ENCODE measurements at places on chromosomes 4 and X.

DNA sequence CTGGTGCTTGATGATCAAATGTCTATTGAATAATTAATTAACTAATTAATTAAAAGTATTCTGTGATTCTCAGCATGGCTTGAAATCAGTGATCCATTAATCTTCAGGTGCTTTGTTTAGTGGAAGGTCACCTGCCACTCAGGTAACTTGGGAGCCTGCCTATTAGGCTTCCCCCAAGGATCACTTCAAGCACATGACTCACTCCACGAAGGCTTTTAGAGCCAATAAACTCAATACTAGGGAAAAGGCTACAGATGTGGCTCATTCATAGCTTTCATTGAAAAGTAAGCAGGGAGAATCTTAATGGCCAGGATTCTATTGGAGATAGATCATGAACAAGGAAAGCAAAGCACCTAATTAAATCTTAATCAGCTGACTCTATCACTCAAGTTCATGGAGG is 21.3 kb downstream of the AREG start:
- no peak for DNase-seq

GRCh38 chr4:119659576-119659975 is 31.0 kb upstream of the PDE5A start:
- no peak for DNase-seq

- peak; percentile 76 for DNase-seq
Observed at GRCh38 chr4:2412885-2413716, 5.3 kb downstream of the ZFYVE28 start.

DNA sequence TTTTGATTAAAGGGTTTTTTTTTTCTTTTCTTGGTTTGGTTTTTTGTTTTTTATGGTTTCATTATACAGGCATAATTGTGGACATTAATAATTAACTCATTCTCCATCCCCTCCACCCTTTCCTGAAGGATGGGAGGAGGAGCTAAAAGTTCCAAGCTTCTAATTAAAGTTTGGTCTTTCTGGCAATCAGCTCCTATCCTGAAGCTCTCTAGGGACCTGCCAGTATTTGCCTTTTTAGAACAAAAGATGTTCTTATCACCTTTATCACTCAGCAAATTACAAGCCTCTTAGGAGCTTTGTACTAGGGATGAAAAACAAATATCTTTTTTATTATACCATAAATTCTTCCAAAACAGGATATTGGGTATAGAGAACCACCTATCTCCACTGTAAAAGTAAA is 589.8 kb downstream of the PDHA2 start:
- DNase-seq, result no peak

GRCh38 chr4:64713256-64713840 is 304.1 kb upstream of the TECRL start:
- peak; percentile 3 for DNase-seq

- no peak for DNase-seq
Observed at GRCh38 chrX:30863974-30864373, 25.1 kb downstream of the TAB3 start.

DNA sequence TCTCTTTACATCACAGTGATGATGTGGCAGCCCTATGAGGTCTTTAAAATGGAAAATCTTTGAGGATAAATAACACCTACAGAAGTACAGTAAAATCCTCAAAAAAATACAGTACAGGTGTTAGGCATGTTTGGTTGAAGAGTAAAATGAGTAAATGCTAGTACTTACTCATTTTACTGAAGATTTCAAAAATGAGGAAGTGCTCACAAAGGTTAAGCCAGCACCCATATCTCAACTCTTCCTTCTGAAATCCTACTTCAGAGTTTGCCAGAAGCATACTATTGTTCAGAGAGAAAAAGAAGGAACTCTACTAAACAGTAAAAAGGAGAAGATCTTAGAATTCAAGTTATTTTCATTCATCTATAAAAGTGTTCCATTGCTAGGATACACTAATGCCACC is 130.9 kb downstream of the CBR4 start:
- no peak for DNase-seq

DNA sequence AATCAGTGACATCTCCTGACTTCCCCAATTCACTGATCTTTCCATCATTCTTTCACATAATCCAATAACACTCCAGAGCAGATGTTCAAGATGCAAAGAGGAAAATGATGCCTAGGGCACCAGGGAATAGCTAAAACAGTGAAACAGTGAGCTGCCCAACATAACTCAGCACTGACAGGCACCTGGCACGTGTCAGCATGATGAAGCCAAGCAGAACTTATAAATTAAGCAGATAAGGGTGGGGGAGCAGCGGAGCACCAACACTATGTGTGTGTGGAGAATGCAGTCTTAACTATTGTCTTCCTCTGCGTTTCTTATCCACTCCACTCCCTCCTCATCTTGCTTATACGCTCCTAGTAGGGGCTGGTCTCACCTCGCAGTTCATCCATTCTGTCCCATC is 89.4 kb downstream of the AMMECR1 start:
- DNase-seq, result no peak

DNA sequence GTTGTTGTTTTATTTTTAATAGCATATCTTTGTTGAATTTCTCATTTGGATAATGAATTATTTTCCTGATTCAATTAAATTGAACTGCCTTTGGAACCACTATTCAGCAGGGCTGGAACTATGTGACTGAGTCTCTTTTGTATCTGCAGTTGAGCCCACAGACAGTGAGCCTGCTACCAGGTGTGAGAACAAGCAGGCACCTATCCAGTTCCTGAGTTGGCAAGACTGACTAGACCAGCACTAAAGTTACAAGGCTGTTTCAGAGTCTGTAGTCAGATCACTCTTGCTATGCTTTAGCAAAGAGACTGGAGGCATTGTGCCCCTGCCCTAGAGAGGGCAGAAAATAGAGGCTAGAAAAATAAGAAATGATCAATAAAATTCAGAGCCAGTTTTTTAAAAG is 237.3 kb upstream of the GRID2 start:
- DNase-seq, result no peak

DNA sequence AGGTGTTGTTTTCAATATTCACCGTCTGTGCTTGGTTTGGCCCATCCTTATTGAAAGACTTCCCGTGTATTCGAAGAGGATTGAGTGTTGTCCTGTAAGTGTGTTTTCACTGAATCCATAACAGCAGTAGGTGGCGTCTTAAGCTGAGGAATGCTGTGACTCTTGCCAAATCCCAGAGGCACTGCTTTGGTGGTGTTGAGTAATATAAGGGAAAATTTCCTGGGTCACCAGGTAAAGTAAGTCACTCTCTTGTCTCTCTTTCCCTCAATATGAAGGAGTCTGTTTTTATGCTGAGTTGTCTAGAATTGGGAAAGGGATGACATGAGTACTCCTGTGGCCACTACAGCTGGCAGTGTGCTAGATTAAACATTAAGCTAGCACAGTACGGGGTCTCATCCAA is 146.7 kb upstream of the ZXDB start:
- no peak for DNase-seq

- peak; percentile 74 for DNase-seq
Observed at GRCh38 chr4:8182858-8183725, 16.0 kb upstream of the SH3TC1 start.

DNA sequence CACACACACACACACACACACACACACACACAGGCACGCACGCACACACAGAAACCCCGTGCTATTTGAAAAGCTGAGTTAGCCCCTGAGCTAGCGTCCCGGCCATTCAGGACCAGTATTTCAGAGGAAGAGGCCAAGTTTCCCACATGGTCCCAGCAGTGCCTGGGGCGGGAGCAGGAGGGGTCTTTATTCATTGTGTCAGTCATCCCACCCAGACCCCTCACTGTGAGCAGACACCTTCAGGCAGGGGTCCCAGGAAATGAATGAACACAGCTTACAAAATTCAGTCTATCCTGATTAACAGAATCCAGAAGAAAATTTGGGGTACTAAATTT is 58.1 kb downstream of the ZFYVE28 start:
- DNase-seq, result no peak

GRCh38 chrX:15525664-15526416 is 25.2 kb downstream of the BMX start:
- DNase-seq, result no peak

- DNase-seq, result no peak
Observed at GRCh38 chrX:110578270-110578669, 217.3 kb downstream of the CHRDL1 start.

DNA sequence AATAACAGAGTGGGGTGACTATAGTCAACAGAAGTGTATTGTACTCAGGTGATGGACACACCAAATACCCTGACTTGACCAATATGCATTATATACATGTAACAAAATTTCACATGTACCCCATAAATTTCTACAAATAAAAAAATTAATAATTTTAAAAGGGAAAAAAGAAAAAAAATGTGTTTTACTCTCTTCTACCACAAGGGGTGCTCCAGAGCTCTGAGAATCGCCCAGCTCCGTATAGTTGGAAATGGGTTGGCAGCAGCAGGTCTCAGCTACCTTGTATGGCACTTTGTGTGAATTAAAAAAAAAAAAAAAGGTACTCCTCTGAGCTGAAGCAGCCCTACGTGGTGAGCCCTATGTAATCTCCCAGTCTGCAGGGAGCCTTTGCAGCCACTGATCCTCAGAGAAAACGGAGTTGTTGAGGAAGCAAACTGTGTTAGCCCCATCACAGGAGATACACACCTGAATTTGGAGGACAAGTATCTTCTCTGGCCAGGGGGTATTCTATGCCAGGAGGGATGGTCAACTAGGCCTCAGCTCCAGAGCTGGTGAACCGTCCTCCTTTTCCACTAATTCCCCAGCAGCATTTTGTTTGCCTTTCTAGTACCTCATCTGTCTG is 17.2 kb upstream of the POLA1 start:
- no peak for DNase-seq

DNA sequence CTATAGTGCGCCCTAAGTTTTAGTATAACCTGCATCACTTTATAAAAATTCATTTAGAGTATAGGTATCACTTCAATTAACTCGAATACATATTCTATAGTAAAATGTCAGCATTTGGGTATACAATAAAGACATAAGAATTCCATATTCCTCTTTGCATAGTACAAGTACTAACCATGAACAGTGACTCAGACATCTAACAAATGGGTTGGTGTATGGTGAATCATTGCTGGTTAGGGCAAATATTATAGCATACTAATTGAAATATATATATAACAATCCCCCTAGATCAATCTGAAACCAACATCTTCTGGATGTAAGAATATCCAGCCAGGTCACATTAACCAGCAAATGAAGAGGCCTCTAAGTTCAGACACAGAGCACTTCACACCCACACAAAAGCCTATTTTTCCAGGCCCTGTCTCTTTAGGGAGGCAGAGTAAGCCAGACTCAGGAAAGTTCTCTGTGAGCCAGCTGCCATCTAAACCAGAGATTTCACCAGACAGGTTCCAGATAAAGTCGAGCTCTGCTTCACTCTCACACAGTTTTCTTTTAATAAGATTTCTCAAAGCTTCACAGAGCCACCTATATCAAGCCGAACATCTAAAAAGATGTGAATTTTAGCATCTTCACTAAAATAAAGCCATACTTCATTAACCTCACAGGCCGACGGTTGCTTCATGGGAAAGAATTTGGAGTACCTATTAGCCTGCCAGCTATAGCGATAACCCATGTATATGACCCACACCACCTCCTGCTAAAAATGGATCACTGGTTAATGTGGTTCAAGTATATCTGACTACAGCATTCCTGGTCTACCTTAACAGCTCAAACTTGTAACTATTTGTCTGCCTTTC is 200.0 kb upstream of the FTHL17 start:
- DNase-seq, result no peak

DNA sequence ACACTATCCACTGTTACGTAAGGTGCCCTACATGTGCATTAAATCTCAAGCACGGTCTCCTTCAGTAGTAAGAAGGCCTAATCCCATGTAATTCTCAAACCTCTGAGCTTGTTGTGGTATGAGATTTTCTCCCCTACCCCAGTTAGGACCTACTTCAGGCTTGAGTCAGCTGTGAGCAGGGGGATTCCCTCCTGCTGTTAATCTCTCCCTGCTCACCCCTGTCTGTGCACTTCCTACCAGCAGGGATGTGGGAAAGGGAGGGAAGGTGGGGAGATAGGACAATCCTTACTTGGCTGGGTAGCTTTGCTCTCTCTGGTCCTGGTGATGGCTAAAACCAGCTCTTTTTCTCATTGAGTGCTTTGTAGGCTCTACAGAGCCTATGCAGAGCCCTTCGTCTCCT is 60.8 kb downstream of the PALLD start:
- DNase-seq, result no peak

- DNase-seq, result no peak
Observed at GRCh38 chrX:2829469-2830246, 928 bp downstream of the GYG2 start.

DNA sequence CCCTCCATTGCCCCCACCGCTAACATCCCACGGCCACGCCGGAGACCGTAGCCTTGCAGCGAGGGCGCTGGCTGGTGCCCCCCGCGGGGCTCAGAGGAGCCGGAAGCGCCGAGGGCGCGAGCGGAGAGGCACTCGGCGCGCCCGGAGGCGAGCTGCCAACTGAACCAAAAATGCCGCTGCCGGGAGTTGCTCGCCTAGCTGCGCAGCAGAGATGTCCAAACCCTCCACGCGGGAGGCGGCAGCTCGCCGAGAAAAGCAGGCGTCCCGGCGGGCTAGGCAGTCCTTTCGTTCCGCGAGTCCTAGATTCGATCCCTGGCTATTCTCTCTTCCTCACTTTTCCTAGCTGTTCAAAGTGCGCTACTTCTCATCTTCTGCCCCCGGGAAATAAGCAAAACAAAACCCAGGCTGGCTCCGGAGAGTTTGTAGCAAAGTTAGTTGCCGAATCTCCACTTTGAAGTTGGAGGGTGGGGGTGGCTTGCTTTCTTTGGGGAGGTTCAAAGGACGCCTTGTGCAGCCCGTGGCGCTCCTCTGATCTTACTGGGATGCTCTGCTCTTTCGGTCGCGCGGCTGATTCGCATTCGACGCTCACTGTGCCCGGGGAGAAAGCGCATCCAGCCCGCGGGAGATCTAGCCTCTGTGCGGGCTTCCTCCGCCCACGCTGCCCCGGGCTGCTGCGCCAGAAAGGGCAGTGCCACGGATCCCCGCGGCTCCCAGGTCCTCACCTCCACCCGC is 723 bp downstream of the NKX6-1 start:
- no peak for DNase-seq

DNA sequence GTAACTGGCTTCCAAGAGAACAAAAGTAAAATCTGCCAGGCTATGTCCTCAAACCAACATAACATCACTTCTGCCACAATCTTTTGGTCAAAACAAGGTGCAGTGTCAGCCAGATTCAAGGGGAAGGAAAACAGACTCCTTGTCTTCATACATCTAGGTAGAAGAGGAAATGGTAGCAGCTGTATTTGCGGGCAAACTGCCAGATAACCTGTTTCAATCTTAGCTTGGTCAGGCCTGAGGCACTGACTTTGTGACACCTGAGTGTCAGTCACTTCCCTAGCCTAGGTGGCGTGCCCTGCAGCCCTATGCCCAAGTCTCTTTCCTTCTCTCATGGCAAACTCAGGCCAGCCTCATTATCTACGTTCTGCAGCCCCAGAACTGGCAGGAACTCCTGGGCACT is 146.2 kb upstream of the JADE1 start:
- DNase-seq, result no peak

- no peak for DNase-seq
Observed at GRCh38 chr4:118842055-118842454, 6.1 kb upstream of the SEC24D start.

GRCh38 chrX:2901367-2902036 is 27.6 kb downstream of the ARSD start:
- DNase-seq, result no peak

- DNase-seq, result no peak
Observed at GRCh38 chr4:10741961-10742699, 57.6 kb upstream of the CLNK start.
